ENCODE measurements at places on chromosomes 13 and 19.

DNA sequence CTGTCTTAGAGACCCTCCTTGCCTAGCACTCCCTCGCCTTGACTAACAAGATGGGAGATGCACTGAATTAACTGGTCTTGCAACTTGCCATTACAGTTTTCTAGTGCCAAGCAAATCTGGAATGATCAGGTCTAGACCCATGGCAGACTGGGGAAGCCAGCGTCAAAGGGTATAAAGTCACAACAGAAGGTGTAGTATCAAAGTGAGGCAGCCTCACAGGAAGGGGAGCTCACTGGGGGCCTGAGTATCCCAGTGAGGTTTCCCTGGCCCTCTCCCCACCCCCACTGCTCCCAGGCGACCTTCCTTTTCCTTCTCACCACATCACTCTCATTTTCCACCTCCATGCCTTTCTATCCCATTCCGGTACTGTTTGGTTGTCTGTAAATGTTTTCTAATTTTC lies 83.5 kb upstream of the DOCK9 start:
- no peak for DNase-seq

DNA sequence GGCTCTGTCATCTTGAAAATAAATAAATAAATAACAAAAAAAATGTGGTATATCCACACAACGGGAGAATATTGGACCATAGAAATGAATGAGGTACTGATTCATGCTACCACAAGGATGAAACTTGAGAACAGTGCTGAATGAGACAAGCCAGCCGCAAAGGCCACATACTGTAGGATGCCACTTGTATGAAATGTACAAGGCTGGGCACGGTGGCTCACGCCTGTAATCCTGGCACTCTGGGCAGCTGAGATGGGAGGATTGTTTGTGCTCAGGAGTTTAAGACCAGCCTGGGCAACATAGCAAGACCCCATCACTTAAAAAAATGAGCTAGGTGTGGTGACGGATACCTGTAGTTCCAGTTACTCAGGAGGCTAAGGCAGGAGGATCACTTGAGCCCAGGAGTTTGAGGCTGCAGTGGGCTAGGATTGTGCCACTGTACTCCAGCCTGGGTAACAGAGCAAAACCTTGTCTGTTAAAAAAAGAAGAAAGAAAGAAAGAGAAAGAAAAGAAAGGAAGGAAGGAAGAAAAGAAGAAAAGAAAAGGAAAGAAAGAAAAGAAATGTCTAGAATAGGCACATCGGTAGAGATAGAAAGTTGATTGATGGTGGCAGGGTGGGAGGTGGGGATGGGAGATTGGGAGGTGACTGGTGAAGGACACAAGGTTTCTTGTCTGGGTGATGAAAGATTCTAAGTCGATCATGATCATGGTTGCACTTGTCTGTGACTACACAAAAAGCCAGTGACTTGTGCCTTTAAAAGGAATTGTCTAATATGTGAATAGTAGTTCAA lies 20.3 kb downstream of the HPN start:
- DNase-seq = no peak

GRCh38 chr13:47475441-47475948 lies 525.6 kb downstream of the SUCLA2 start:
- no peak for DNase-seq

DNA sequence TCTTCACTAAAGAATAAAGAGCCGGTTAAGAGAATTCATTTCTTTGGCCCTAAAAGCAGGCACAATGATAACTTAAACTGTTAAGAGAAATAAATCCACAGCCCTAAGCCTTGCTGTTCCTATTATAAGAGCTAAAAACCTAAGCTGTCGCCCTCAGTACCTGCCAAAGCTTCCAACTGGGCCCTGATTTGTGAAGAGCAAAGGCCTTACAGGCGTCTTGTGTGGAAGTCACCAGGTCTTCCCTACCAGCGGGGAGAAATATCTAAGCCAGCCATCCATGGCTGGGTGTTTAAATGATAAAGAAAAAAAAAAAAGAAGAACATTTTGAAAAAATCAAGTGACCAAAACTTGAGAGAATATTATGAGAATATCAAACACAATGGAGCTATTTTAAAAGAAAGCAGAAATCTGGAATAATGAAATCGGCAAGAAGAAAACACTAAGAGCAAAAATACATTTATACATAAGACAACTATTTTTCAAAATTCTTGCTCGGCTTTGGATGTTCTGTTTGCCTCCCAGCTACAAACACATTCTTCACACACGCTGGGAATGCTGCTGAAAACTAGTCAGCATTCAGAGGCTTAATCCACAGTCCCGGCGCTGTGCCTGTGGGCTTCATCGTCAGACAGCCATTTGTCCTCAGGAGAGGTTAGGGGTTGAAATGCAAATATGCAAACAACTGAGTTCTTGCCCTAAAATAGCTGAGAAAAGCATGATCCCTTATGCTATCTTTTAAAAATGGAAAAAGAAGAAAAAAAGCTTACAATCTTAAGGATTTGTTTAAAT lies 89.8 kb upstream of the LSM14A start:
- DNase-seq = no peak

- no peak for DNase-seq
Measured at GRCh38 chr13:90272356-90272755, 1075.1 kb upstream of the MIR17HG start.

GRCh38 chr13:103188713-103189326 lies 122.6 kb upstream of the SLC10A2 start:
- no peak for DNase-seq

- DNase-seq = no peak
Measured at GRCh38 chr19:5932609-5933262, 18.7 kb downstream of the CAPS start.

DNA sequence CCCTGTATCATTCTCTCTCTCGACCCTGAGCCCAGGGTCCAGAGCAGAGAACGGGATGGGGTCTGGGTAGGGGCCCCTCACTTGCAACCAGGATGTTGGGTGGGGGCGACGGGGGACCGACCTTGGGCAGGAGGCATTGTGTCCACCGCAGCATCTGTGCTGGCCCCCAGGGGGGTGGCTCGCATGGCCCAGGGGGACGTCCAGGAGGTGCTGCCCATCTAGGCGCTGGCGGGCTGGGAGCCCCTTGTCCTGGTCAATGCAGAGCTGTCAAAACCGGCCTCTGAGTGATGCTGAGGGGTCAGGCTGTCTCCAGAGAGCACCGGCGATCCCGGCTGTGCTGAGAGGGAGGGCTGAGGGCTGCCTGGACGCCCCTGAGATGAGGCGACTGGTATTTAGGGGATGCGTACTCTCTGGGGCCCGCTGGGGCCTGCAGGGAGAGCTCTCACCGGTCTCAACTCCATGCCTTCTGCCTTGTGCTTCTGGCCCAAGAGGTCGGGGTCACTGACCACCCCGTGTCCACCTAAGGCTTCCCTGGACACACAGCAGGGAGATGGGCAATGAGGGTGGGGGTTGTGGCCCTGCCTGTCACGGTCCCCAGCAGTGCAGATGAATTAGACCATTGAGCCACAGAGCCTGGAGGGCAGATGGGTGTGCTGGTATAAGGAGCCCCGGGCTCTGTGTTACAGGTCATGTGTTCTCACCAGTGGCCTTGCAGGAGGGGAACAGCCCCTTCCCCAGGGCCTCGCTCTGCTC lies 8.6 kb downstream of the RPS9 start:
- peak; percentile 8 for DNase-seq

DNA sequence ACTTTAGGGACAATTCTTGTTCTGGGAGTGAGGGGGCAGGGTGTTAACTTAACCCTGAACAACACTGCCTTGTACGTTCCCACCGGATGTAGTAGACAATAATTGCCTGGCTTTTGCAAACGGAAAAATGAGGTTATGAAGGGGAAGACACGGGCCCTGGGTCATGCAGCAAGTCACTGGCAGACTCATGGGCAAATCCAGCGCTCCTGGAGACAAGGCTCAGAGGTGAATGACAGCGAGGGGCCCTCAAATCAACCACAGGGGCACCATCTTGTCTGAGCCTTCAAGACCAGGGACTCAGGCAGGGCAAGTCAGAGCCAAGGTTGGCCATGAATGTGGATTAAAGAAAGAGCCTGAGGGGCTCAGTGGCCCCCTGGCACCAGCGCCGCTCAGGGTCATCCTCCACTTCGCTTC lies 2.8 kb downstream of the RASA3 start:
- no peak for DNase-seq

DNA sequence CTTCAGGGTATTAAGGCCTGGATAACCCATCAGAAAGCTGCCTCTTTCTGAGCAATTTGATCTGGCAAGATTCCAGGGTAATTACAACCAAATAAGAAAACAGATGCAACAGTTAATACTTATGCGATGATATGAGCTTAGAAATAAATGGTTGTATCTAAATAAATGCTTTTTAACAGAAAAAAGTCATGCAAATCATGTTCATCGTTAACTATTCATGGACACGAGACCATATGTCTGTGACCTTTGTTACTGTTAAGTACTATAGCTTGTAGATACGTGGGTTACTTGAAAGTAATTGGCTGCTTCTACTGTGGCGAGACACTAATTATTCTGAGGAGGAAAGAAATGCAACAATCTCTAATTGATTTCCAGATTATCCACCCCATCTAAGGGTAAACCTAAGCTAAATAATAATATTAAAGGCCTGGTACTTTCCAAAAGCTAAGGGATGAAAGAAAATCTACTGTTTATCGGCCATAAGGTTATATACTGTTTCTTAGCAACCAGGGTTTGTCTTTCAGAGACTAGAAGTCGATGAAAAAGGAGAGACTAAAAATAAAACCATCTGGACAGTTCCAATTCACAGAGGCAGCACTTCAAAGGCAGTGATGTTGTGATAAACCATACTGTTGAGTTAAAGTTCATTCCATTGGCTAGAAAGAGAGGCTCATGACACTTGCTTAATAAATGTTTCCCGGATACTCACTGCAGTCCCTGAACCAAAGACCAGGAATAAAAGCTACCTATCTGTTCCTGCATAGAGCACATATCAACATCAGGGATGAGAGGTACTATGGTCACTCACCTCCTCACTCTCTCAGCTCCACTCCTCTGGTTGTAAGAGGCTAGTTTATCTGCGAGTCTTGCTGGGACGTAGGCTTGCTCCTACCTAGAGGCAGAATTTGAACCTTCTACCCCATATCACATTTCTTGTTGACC lies 1.5 kb downstream of the EPSTI1 start:
- DNase-seq = no peak

- DNase-seq = no peak
Measured at GRCh38 chr13:75473468-75473867, 8.5 kb downstream of the TBC1D4 start.

GRCh38 chr19:3225169-3225485 lies 666 bp downstream of the CELF5 start:
- no peak for DNase-seq

GRCh38 chr19:19207637-19208572 lies 3.9 kb upstream of the NCAN start:
- no peak for DNase-seq

GRCh38 chr13:98022210-98022609 lies 68.7 kb downstream of the IPO5 start:
- no peak for DNase-seq

DNA sequence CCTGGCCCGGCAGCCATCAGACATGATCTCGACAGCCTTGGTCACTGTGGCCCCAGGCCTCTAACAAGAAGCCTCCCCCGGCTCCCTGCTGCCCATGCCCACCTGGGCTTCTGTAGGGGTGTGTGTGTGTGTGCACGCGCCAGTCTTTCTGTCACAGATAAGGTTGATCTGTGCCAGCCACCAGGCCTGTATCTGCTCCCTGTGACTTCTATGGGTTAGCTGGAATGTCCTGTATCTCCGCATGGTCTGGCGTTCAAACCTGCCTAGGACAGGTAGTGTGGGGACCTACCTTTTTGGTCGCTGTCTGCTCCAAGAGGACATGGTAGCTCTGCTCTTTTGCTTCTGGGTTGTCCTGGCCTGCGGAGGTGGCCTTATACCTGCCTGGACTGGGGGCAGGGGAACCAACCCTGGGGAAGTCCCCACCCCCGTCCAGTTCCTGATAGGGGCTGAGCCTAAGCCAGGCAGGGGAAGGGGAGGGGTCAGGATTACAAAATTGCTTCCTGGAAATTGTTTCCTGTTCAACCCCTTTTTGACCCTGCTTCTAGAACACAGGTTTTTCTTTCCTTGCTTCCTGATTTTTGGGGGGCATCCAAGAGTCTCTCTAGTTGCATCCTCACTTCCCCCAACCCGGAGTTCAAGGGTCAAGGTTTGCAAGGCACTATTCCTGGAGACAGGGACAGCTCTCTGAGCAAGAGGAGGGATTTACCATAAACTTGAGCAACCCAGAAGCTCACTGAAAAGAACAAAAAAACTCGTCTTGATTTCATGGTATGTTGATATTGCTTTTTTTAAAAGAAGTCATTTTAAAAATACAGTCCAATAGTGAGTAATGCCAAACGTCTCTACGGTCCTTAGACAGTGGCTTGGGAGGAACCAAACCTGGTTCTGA lies at the start of gene LRG1:
LRG1 (minus strand) TSS at position 344 of the 889 bp plus-strand sequence; CDS start at position 321, 23 bp downstream.
- DNase-seq = peak; percentile 96

- DNase-seq = no peak
Measured at GRCh38 chr13:21043898-21044297, 17.5 kb downstream of the LATS2 start.

GRCh38 chr13:114313061-114313860 lies 1.0 kb upstream of the CHAMP1 start:
- no peak for DNase-seq

DNA sequence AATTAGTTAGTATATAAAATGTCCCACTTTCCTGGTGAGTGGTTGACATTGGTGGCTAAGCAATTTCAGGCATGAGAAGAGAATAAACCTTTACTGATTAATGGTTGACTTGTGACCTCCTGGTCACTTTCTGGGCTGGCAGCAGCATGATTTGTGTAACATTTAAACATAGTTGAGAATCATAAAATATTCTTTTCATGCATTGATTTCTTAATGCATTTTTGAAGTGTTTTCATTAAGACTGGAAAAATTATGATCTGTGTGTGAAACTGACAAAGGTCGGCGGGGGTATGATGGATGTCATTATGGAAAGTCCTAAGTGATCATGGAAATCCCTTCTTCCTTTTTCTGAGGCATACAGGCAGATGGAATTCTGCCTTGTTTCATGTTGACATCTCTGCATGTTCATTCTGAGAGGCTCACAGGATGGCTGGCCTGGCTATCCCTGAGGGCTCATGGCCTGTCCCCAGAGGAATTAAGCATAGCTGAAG lies 98.7 kb upstream of the RNF113B start:
- no peak for DNase-seq

GRCh38 chr19:39251081-39251480 lies 2.4 kb upstream of the IFNL4 start:
- no peak for DNase-seq

DNA sequence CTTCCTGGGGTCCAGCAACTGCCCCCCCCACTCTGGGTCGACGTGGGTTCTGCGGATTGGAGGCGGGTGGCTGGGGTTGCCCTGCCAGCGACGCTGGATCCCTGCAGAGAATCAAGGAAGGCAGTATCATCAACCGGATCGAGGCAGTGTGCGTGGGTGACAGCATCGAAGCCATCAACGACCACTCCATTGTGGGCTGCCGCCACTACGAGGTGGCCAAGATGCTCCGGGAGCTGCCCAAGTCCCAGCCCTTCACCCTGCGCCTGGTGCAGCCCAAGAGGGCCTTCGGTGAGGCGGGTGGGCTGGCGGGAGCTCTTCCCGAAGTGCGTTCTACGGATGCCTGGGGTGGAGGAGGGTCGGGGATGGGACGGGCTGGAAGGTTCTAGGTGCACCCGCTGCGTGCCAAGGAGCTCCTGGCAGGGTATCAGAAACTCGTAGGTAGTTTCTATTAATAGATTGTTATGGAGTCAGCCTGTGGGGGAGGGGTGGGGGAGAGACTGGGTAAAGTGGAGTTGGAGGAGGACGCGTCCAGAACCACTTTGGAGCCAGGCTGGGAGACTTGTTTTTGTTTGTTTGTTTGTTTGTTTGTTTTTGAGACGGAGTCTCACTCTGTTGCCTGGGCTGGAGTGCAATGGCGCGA lies 1.5 kb downstream of the GIPC3 start:
- DNase-seq = no peak

Measured in inflammatory macrophage (primary cell).